ENCODE measurements at places on chromosomes 13 and 19.

GRCh38 chr13:111470933-111471332, 150.5 kb downstream of the TEX29 start:
- no peak for DNase-seq

DNA sequence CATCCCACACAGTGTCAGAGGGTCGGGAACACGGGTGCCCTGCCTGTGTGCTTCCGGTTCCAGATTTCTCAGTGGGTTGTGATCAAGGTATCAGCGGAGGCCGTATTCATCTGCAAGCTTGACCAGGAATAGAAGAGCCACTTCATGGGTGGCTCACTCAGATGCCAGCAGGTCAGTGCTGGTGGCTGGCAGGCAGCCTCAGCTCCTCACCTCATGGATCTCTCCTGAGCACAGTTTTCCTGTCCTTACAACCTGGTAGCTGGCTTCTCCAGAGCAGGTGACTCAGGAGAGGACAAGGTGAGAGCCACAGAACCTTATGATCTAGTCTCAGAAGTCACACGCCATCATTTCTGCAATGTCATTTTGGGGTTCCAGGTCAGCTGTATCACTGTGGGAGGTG, 44.8 kb upstream of the SPATA13 start:
- no peak for DNase-seq

DNA sequence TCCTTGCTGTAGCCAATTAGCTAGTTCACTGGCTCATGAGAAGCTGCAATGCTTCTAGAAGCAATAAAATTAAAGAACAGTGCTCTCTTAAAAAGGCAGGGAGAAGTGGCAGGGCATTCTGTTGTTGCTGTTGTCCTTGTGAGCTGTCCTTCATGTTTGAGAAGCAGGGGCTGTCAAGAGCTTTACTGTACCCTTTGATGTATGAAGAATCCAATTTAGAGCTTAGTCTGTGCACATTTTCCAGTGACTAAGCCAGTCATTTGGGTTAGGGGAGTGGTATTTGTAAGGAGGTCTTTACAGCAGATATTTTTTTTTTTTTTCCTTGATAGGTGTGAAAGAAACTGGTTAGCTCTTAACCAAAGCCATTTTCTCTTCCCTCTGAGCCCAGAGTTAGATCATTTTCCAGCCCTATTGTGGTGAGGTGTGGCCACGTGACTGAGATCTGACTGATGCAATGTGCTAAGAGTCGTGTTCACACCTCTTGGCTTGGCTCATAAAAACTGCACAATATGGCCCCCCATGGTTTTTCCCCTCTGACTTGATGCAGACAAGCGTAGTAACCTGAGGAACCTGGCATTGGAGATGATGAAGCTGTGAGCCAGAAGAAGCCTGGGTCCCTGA, 309.6 kb upstream of the TMTC4 start:
- no peak for DNase-seq

- DNase-seq = no peak
These were observed 42.2 kb downstream of the COL4A1 start for GRCh38 chr13:110264685-110265275.

- DNase-seq = peak; percentile 94
These were observed 5.3 kb downstream of the PRR36 start for GRCh38 chr19:7868671-7869452.

- DNase-seq = no peak
These were observed 77.4 kb upstream of the LRCH1 start for GRCh38 chr13:46475541-46475991.

DNA sequence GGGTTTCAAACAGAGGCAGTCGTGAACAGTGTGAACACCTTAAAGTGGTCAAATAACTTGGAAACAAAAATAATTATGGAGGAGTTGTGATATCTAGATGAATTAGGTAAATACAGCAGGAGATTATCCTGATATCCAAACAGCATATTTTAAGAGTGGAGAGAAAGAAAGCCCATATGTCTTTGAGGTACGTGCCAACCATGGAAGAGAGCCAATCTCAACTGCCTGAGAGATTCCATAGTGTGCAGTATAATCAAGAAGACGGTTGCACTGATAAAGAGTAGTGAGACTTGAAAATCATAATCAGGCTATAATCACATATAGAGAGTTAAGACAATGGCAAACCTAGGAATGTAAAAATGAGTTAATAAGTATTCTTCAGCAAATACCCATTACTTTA, 472.8 kb upstream of the SLITRK5 start:
- no peak for DNase-seq

DNA sequence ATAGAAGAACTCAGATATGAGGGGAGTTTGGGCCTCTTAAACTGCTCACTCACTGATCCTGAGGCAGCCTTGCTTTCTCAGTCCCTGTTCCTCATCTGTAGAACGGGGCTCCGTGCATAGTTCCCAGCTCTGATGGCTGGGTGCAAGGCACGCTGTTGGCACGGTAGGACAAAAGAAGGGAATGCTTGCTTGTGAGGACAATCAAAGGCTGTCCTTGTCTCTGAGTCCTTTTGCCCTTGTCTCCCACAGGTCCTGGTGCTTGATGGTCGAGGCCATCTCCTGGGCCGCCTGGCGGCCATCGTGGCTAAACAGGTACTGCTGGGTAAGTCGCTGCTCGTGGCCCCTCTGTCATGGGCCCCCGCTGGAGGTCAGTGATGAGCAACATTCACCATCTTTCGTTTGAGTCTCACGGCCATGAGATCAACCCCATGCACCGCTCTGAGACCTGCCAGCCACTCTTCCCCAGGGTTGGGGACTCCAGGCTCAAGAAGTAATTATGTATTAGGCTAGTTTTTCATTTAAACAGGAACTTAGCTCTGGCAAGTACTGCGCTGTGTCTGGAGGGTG, 2.3 kb downstream of the RPL13A start:
- no peak for DNase-seq

- no peak for DNase-seq
These were observed 1215.4 kb downstream of the PCDH9 start for GRCh38 chr13:66014771-66015170.

GRCh38 chr19:43633520-43633919, 6.1 kb downstream of the CADM4 start:
- no peak for DNase-seq

DNA sequence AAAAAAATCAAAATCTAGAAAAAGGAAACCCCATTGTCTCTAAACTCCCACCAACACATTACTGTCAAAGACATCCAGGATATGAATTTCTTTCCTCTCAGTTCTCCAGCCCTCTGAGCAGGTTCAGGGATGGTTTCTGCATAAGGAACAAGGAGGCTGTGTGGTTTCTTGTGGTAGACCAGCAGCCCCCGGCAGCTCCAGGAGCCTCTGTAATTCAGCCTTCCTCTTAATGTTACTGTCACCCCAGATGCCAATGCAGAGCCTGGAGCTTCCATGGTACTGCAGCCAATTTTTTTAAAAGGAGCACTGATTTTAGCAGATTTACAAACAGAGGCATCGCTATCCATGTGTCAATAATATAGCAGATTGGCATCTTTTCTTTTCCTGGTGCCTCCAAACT, 100.6 kb upstream of the FAM216B start:
- DNase-seq = no peak

DNA sequence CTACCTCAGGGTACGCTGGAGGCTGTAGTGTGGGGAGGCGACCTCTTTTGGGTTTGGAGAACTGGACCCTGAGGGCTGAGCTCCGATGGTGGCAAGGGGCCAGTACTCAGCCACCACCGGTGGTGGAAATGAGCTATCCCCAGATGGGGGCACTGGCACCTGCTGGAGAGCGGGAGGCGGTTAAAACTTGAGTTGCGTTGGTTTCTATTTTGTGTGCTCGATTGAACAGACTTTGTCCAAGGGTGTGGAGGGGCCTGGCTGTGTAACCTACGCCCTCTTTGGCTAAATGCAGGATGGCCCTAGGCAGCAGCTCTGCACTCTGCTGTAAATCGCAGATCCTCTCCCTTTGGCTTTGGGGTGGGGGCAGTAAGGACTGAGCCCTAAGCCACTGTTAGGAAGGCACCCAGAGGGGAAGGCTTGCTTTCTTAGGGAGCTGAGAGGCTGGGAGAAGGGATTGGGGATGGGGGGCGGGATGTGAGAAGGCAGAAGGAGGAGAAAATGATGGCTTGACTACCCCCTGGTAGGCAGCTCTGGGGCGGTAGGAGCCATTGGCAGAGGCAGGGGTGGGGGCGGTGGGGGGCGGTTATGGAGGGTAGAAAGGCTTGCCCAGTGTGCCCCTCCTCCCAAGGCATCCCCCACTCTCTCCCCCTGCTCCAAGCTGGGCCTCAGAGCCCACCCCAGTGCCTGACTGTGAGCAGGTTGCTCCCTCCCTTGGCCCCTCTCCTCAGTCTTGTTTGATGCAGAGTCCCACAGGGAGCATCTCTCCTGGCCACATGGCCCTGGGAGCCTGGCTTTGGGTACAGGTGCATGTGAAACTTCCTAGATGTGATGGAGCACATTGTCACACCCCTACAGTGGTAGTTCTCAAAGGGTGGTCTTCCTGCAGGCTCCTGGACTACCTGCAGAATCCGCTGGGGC, 5.0 kb downstream of the VSTM2B start:
- no peak for DNase-seq

DNA sequence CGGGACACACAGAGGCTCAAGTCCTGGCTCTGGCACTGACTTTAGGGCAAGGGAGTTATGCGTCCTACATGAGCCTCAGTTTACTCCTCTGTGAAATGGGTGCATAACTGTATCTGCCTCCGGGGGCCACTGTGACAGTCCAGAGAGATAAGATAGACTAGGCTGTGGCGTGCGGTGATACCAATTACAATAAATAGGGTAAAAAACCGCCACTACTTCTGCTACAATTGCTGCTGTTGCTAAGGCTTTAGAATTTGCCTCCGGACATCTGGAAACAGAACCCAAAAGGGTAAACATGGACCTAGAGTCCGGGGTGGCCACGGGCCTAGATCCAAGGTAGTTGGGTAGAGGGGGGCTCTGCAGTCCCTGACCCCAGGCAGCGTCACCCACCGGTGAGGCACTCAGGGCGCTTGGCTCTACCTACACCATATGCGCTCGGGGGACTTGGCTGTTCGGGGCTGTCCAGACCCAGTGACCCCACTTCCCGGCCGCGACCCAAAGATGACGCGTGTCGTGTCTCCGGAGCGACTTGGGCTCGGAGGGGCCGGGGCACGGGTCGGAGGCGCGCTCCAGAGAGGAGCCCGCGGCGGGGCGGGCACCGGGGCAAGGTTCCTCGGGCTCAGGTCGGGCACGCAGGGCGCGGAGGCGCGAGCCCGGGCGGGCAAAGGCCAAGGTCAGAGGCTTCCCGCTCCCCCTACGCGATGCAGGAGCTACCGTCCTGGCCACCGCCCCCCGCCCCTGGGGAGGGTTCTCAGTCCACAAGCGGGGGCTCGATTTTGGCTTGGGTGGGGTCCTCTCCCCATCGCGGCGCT, 1.1 kb downstream of the INSR start:
- DNase-seq = peak; percentile 57

DNA sequence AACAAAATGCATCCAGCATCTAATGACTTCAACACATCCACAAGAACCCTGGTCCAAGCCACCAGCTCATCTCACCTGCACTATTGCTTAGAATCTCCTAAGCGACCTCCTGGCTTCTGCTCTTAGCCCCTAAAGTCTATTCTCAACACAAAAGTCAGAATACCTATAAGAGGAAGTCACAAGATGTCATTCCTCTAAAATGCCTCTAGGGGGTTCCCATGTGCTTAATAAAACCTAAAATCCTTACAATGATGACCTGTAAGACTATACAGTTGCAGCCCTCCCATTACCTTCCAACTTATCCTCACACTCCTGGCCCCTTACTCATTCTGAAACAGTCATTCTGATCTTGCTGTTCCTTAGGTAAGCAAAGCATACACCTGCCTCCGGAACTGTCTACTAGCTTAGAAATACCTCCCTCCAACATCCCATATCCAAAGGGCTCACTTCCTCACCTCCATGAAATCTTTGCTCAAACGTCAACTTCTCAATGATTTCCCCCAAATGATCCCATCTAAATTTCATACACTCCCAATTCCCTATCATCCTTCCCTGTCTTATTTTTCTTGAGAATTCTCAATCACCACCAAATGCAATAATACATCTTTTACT, 10.0 kb downstream of the ATP7B start:
- no peak for DNase-seq

- DNase-seq = no peak
These were observed 317.7 kb upstream of the OBI1 start for GRCh38 chr13:78976696-78977095.

- DNase-seq = no peak
These were observed 3.1 kb downstream of the RANBP3 start for GRCh38 chr19:5974721-5975387.

Data from ecto neural progenitor cell (in vitro differentiated cells).